ENCODE measurements at places on chromosomes 3 and 15.

- DNase-seq: no peak
These were observed 27.9 kb upstream of the SFMBT1 start for GRCh38 chr3:53073553-53074365.

DNA sequence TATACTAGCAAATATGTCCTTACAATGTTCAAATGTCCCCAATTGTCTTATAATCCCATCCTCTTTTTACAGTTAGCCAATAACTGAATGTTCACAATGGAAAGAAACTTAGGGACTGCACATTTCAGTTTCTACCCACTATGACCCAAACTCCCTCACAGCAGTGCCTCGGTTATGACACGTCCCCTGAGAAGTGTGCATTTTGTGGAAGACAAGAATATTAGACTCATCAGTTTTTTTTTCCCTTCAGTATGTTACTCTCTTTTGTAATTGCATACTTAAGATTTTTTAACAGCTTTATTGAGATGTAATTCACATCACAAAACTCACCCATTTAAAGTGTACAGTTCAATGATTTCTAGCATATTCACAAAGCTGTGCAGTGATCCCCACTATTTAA, 64.8 kb downstream of the IGF2BP2 start:
- DNase-seq: no peak

GRCh38 chr3:48962939-48963338, 27.1 kb upstream of the P4HTM start:
- no peak for DNase-seq

- DNase-seq: no peak
These were observed 53.0 kb upstream of the ROPN1 start for GRCh38 chr3:124044956-124045355.

DNA sequence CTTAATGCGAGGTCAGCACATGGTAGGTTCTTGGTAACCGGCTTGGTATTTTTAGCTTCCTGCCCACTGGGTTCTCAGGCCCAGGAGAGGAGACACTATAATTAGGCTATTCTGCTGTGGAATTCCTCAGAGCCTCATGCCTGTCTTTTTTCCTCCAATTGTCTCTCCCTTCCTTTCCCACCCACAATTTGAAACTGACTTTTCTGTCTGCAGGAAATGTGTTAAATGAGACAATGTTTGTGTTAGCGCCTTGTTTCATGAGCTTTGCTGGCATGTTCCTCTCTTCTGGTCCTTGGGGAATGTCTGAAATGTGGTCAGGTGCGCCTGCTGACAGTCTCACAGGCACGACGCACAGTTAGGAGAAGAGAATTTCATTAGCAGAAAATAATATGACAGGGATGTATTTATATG, 223.6 kb upstream of the CTNNB1 start:
- no peak for DNase-seq

DNA sequence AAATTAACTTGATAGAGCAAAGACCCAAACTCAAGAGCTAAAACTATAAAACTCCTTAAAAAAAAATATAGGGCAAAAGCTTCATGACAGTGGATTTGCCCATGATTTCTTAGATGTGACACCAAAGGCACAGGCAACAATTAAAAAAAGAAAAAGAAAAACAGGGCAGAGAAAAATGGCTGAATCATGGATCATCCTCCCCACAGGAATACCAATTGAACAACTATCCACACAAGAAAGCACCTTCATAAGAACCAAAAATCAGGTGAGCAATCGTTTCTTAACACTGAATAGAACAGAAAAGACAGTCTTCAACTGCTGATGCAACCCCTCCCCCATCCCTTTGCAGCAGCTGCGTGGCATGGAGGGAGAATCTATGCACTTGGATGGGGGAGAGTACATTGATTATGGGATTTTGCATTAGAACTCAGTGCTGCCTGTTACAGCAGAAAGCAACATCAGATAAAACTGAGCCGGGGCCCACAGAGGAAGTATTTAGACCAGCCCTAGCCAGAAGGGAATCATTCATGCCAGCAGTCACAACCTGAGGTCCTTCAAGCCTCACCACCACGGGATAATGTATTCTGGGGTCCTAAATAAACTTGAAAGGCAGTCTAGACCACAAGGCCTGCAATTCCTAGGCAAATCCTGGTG, 15.7 kb downstream of the C3orf33 start:
- no peak for DNase-seq

DNA sequence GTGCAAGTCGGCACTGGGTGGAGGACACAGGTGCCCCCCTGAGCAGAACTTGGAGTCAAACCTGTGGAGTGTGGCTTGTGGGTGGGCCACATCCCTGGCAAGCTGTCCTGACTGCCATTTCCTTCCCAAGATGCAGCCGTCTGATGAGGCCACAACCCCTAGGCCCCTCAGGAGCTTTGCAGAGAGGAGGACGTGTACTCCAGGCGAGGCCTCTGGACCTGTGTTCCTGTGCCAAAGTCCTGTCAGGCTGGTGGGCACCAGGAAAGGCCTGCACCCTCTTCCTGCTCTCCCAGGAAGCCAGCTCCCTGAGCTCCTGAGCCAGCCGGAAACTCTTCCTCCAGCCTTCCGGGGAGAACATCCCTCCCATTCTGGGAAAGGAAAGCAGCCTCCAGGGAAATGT, 48.5 kb downstream of the CMTM6 start:
- DNase-seq: no peak

GRCh38 chr3:142947352-142947751, 16.1 kb downstream of the PAQR9 start:
- DNase-seq: no peak

GRCh38 chr15:66982250-66982649, 83.2 kb upstream of the SMAD3 start:
- no peak for DNase-seq

DNA sequence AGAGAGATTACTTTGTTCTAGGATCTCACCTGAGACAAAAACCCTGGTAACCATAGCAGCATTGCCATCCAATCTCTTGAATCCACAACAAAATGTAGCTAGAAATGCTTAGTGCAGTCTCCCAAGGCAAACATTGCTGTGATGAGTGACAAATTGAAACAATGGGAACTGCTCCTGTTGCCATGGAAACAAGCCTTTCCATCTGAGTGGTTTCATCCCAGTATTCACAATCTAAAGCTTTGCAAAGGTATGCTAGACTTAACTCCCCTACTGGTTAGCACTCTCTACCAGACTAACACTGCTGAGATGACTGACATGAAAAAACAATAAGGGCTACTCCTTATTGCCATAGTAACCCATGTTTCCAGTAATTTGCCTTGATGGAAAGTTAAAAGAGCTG, 172.6 kb upstream of the CNTN3 start:
- DNase-seq: no peak

DNA sequence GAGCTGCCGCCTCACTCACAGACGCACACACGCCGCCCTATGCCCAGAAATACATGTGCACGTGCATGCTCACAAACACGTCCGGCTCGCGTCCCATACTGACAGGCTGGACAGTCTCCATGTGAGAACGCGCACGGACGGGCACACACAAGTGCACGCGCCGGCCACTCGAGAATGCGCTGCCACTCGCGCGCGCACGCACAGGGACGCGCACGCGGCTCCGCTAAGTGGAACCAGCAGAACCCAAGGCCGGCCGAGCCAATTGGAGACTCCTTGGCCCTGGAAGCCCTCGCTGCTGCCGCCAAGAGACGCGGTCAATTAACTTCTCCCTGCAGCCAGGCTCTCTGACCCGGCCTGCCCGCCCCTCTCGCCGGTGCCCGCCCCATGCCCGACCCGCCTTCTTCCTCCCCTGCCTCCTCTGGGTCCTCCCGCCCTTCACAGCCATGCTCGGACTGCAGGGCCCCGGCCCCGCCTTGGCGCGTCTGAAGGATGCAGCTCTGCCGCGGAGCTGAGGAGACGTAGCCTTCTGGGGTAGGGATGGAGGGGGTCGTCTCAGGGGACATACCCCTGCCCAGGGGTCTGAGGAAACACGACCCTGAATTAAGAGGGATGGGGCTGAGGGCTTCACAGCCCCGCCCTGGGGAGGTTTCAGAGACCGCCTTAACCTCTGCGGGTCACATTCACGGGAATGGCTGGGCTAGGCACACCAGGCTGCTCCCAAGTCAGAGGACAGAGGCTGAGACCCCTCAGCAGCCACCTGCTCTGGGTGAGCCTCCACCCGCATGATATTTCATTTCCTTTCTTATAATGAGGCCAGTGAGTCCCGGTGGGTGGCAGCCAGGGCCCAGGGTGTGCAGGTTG, 15.0 kb downstream of the PTH1R start:
- DNase-seq: no peak

GRCh38 chr3:113947372-113948014, at the start of gene ZDHHC23:
Gene ZDHHC23, plus strand, starts transcription at chr3:113948013. Its CDS starts 790 bp downstream, at chr3:113948803.
- no peak for DNase-seq

DNA sequence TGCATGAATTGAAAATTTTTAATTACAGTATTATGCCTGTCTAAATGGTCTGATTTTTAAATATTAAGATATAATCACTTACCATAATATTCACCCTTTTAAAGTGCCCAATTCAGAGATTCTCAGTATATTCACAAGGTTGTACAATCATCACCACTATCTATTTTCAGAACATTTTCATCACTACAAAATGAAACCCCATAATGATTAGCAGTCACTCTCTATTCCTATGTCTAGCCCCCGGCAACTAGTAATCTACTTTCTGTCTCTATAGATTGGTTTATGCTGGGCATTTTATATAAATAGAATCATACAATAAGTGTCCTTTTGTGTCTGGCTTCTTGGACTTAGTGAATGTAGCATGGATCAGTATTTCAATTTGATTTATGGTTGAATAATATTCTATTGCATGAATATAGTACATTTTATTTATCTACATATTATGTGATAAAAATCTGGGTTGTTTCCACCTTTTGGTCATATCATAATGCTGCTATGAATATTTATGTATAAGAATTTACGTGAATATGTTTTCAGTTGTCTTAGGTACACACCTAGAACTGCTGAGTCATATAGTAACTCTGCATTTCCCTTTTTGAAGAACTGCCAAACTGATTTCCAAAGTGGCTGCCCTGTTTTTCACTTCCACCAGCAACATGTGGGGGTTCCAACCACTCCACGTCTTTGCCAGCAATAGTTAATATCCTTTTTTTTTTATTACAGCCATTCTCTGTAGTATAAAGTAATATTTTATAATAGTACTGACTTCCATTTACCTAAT, 485.7 kb upstream of the ZNF385D start:
- no peak for DNase-seq

DNA sequence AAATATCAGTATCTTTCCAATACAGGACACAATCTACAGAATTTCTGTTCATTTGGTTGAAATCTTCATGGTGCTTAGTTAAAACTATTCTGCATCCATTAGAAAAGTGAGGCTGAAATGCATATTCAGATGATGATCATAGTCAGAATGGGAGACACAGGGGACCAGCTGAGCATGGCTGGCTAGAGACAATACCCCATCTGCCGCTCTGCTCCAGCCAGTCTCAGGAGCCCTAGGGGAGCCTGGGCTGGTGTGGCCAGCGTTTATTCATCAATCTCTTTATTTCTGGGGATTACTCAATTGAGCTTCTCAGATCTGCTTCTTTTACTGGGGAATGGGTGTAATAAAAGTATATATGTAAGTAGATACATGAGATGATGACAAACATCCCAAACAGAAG, 470.9 kb upstream of the CDIN1 start:
- no peak for DNase-seq

DNA sequence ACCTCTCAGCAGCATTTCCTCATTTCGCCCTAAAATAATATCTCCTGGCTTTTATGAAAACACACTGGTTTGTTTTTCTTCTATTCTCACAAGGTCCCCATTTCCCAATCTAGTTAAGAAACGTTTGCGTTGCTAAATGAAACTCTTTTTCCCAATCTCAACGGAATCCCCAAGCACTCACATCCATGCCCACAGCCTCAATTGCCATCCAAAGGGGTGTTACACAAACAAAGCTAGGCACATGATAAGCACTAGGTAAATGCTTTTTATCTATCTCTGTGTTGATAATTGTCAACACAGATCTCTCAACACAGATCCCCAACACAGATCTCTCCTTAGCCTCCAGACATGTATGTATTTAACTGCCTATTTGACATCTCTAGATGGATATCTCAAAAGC, 35.2 kb upstream of the TF start:
- DNase-seq: no peak

GRCh38 chr3:13224967-13225366, 151.7 kb upstream of the IQSEC1 start:
- DNase-seq: no peak

DNA sequence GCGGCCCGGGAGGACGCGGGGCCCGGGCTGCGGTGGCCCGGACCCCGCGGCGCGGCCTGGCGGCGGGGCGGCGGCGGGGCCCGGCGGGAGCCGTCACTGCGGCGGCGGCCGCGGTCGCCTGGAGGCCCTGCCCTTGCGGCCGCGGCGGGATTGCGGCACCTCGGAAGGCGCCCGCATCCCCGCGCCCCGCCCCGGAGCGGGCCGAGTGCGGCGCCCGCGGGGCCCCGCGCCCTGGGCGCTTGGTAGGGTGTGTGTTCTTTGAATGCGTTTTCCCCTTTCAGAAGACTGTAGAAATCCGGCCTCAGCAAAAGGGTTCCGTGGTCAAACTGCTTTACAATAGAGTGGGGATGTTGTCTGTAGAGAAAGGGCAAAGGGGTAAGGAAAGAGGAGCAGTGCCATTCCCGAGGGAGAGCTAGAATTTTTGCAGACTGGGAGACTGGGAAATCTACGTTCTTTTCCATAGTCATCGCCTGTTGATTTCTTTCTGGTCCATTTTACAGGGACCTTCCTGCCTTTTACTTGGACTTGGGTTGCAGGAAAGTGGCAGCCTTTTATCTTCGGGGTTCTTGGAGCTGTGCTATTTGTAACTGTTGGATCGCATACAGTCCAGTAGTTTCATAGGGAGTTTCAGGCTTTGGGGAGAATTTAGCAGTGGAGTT, 630 bp downstream of the SNRK start:
- DNase-seq: no peak

- no peak for DNase-seq
These were observed 222.0 kb upstream of the IL12A start for GRCh38 chr3:159766563-159767185.

DNA sequence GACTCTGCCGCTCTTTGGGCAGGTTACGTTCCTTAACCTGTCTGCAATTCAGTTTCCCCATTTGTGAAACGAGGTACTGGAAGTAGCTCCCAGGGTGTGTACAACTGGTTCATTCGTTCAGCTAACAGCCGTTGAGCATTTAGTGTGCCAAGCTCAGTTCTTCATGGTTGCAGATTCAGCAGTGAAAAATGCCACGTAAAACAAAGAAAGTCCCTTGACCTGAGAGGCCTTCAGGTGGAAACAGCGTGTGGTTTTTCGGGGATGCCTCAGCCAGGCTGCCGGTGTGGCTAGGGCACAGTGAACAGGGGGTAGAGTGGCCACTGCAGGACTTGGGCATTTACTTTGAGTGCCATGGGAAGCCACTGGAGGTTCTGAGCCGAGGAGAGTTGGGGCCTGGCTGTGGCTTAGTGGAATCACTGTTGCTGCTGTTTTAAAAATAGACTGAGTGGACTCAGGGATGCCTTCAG, 4.7 kb downstream of the SYNM start:
- DNase-seq: no peak

- no peak for DNase-seq
These were observed 109.9 kb upstream of the GAP43 start for GRCh38 chr3:115513416-115513800.

- DNase-seq: no peak
These were observed 21.9 kb upstream of the USP13 start for GRCh38 chr3:179630753-179631451.
